ENCODE measurements at places on chromosomes 16 and 17.

DNA sequence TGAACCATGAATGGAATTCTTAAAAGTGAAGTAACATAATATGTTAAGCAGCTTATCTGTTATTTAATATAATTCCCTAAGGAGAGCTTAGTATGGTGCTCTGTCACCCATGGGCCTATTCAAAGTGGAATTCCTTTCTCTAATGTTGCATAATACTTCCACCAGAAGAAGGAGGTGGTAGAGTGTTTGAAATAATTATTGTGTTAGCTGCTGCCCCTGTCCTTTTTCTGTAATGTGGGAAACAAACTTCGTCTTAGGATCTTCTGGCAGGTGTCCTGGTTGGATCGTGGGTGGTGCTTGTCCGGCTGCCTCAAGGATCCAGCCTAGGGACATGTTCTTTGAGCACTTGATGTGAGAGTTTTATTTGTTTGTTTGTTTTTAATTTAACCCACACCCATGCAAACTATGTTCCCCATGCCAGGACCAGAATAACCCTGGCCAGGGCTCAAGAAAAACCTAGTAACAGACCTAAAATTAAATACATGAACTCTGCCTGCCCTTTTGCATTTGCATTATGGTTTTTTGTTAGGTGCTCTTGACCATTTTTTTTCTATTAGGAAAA lies 46.1 kb downstream of the ZNRF1 start:
- no peak for DNase-seq

DNA sequence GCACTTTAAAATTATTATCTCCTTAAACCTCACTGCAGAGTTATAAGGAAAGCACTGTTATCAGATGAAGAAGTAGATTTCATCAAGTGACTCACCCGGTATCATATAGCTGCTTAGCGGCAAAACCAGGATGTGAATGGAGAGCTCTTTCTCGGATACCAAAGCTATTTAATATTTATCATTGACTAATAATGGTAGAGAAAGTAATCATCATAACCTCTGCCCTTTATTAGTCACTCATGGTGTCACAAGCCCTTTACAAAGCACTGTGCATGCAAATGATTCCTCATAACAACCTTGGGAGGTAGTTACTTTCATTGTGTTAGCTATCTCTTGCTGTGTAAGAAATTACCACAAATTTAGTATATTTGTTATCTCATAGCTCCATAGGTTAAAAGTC lies 592.9 kb downstream of the MAF start:
- DNase-seq, result no peak

DNA sequence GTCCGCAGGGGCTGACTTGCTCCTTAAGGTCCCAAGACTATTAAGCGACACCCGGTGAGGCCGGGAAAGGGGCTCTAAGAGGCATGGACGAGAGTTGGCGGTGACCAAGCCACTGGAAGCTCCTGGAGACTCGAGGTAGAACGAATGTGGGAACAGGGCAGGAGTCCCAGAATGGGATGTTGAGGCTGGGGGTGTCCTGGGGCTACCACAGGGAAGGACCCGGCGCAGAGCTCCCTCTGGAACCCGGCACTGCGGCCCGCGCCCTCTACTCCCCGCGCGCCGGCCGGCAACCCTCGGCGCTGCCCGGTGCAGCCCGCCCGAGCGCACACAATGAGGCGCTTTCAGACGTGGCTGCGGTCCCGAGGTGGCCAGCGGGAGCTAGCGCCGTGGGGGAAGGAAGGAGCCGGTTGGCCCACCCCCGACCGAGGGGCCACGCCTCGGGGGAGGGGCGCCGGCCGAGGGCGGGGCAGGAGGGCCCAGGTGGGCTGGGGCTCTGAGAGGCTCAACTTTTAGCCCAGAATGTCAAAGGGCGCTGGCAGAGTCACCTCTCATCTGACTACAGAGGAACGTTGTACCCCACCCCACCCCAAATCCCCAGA lies at the start of gene CHST6:
CHST6 (minus strand) TSS at position 366 of the 599 bp plus-strand sequence. CDS start 15,613 bp downstream, outside the sequence.
- peak; percentile 75 for DNase-seq

GRCh38 chr17:47970725-47971499 lies at the start of gene CDK5RAP3:
Gene CDK5RAP3, plus strand, starts transcription at chr17:47971113. Its CDS starts 34 bp downstream, at chr17:47971147.
- peak; percentile 85 for DNase-seq

- DNase-seq, result no peak
Observed at GRCh38 chr16:84413244-84414004, 45.1 kb downstream of the ATP2C2 start.

DNA sequence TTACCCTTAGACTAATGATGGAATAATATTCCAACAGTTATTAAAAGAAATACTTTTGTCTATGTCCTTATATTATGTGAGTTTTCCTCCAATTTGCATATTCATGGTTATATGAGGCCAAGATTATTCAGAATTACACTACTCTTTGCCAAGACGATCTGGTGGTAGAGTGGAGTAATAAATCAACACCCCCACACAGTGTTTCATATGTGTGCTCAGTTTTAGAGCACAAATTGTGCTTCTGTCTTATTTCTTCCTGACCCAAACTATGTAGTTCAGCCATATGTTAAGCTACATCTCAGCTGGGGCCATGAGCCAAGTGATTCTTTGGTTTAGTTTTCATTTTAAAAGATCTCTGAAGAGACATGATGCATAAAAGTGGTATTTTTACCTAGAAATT lies 26.9 kb upstream of the PPM1E start:
- no peak for DNase-seq

DNA sequence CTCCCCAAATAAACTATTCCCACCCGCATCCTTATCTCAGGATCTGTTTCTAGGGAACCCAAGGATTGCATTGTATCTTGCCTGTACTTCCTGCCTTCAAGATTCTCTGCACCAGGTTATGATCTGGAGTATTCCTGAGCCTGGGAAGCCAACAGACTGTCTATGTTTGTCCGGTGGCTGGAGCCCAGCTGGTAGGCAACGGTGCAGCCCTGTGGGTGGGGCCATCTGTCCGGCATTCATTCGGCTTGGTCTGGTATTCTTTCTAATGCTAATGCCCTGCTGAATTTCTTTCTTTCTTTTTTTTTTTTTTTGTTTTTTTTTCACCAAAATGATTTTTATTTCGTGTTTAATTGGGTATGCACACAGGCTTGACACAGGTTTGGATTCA lies 20.7 kb upstream of the TVP23A start:
- DNase-seq, result no peak

DNA sequence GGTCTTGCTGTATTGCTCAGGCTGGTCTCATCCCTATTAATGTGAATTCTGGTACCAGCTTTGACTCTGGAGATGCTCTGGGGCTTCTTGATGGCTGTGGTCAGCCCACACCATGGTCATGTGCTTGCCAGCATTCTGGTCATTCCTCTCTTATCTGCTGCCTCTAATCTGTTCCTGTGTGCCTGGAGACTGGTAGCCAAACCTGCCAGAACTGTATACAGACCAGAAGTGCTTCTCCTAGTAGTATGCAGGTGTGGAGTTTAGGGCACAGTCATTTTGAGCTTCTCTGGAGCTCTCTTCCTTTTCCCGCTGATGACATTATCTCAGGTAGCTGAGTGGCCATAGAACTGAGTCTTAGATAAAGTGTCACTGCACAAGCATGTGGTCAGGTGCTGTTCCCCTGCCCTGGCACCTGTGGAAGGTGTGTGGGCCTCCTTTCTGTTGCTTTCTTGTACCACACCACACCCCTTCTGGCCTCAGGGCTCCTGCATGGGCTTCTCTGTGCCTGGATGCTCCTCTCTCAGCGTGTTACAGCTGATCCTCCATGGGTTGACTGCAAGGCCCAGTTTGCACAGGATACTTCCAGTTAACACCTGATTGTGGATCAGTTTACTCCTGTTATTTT lies 162.7 kb downstream of the SPECC1 start:
- no peak for DNase-seq

DNA sequence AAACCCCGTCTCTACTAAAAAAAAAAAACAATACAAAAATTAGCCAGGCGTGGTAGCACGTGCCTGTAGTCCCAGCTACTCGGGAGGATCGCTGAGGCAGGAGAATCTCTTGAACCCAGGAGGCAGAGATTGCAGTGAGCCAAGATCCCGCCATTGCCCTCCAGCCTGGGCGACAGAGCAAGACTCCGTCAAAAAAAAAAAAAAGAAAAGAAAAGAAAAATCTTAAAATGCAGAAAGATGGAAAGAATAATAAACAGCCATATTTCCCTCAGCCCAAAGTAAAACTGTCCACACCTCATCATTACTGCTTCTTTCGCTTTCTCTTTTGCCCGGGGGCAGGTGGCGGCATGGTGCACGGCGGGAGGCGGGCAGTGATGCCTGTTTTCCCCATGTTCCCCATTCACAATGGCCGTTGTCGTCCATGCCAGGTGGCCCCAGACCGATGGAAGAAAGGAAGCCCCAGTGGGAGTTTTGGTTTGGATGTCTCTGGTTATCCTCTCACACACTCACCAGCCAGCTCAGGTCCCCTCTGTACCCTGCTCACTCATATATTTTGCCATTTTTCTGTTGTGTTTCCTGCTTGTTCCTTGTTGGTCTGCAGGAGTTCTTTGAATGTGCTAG lies 37.0 kb upstream of the PEMT start:
- no peak for DNase-seq

GRCh38 chr17:51748749-51749604 lies 409.5 kb downstream of the CA10 start:
- no peak for DNase-seq

- no peak for DNase-seq
Observed at GRCh38 chr16:50712956-50713355, 19.6 kb downstream of the NOD2 start.

DNA sequence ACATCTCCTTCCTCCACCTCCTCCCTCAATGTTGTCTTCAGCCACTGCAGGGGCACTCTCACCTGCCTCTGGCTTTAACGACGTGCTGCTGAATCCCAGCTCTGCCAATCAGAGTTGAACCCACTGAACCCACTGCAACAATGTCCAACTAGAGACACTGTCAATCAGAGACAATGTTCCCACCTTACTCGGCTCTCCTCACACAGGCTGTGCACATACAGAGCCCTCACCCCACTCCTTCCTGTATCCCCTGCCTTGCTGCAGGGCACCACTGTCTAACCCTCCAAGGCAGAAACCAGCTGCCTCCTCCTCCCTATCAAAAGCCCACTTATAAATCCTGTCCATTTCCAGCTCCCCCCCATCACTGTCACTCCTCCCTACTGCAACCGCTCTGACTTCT lies 58.7 kb downstream of the ANKRD11 start:
- DNase-seq, result no peak

DNA sequence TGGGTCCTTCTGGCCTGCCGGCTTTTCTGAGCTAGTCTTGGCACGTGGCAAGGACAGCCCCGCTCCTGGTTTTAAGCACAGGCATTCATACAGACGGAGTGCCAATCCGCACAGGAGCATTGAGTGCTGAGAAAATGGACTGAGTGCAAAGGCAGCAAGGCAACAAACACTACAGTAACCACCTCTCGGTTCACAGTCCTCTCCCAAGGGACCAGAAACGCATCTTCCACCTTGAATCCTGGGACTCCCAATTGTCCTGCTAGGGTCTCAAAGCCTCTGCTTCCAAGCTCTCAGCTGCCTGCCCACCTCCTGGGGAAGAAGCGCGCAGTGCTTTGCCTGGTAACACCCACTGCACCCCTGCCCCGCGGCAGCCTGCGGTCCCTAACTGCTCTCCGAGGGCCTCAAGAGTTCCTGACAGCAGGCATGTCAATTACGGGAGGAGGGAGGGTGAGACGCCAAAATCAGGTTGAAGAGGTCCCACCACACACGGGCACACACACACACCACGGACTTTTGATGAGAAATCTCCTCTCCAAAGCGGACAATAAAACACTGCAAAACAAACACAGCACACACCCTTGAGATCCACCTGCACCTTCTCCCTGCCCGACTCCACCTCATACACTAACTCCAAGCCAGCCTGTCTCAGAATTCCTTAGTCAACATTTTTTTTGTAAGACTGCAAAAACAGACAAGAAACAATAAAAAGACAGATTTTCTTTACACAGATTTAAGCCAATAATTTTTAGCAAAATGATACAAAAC lies 15.0 kb downstream of the SLC16A3 start:
- no peak for DNase-seq

DNA sequence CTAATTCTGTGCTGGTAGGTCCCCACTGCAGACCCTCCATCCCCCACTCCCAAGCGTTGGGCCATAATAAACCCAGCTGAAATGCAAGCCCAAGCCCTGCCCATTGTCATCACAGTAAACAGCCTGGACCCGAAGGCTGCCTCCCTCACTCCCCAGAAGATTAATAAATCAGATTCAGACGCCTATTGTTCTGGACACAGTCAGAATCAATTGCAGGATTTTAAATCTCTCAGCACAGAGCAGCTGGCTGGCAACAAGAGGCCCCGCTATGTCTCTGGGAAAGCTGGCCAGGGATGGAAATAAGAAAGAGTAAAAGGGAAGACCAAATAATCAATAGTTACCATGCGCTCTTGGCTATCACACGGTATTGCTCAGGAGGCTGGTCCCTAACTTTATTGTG lies 93.9 kb downstream of the C17orf67 start:
- no peak for DNase-seq

DNA sequence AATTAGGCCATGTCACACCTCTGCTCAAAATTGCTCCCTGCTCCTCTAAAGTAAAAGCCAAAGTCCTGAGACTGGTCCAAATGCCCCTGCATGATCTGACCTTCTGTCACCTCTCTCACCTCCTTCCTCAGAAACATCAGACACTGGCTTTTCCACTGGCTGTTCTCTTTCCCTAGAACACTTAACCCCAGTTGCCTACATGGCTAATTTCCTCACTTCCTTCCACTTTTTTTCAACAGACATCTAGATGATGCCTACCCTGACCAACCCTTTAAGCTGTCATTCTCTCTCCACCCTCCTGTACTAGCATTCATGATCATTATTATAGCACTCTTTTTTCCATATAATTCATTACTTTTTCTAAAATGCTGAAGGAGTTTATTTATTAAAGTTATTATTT lies 31.0 kb downstream of the CCT6B start:
- no peak for DNase-seq

GRCh38 chr17:2023256-2023655 lies 1.9 kb downstream of the RTN4RL1 start:
- no peak for DNase-seq

DNA sequence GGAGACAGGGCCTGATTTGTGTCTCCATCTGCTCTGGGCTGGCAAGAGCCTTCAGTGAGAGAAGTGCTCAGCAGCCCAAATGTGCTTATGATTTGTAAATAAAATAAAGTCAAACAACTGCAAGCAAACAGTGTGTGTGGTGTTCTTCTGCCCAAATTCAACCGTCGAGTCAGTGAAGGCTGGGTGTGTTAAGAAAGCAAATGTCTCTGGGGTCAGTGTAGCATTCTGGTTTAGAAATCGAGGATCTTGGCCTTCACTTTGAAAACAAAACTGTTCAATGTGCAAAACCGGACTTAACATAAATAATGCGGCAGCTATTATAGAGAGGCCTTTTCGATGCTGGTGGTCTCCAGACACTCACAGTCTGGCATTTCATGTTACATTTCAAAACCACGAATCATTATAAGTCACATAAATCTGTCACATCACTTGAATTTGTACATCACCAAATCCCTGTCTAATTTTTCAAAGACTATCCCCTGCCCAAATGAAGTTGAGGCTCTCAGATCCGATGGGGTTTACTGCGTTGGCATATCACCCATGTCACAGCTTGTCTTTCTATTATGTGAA lies 158.6 kb upstream of the MYOCD start:
- DNase-seq, result no peak

All from right kidney (tissue), 9 donors.